Midbrain (tissue), 1 donor: ENCODE measurements at places on chromosomes 7 and 10.

- DNase-seq: no peak
These were observed 204.7 kb upstream of the HDAC9 start for GRCh38 chr7:18290865-18291264.

GRCh38 chr10:43644252-43644651, 4.4 kb downstream of the ZNF32 start:
- DNase-seq: no peak

- DNase-seq: no peak
These were observed 50.8 kb downstream of the PHYHIPL start for GRCh38 chr10:59227136-59227673.

GRCh38 chr7:70640266-70640833, 491.6 kb upstream of the GALNT17 start:
- no peak for DNase-seq
